DMS79 (cell line): ENCODE measurements at places on chromosomes 16 and 17.

DNA sequence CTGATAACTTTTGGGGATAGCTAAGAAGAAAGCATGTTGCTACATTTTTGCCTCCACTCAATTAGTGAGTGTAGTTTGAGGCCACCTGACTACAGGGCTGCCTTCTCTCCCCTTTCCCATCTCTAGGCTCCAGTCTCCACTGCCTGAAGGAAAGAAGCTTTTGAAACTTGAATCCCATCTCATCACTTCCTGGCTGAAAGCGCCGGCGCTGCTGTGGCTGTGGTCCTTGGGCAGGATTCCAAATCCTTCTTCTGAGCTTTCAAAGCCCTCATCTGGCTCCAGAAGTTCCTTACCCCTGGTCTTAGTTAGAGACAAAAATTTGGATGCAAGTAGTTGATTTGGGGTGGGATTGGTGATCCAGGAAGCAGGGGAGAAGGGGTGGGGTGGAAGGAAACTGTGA is 119.4 kb downstream of the FOXL1 start:
- no peak for DNase-seq

- no peak for DNase-seq
Measured at GRCh38 chr16:51807551-51807950, 656.5 kb upstream of the SALL1 start.

DNA sequence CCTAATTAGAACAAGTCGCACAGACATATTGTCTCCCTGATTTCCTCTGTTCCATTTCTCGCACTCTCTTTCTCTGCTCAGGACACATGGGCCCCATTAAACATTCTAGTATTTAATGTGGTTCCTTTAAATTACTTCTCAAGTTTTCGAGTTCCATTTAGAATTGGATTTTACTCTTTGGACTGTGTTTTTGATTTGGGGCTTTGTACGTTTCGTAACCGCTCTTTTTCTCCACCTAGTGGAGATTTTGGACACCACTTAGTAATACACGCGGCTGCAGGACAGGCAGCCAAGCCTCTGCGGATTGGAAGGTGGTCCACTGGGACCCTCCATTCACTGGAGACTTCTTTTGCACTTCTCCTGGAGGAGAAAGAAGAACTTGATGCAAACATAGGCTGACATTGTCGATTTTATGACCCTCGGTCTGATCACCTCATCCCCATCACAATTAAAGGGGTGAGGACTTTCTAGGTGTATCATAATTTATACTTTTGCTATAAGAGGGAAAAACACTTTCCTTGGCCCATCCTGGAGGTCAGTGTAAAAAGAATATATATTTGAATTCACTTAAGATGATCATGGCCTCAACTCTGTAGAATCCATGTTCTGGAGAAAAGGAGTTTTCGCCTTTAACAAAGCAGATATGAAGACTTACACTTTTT is 85.7 kb downstream of the NOG start:
- DNase-seq = no peak

GRCh38 chr17:77317091-77317750 is 176.5 kb downstream of the SEC14L1 start:
- DNase-seq = no peak

- DNase-seq = peak; percentile 3
Measured at GRCh38 chr16:53085369-53085843, 30.6 kb downstream of the CHD9 start.

DNA sequence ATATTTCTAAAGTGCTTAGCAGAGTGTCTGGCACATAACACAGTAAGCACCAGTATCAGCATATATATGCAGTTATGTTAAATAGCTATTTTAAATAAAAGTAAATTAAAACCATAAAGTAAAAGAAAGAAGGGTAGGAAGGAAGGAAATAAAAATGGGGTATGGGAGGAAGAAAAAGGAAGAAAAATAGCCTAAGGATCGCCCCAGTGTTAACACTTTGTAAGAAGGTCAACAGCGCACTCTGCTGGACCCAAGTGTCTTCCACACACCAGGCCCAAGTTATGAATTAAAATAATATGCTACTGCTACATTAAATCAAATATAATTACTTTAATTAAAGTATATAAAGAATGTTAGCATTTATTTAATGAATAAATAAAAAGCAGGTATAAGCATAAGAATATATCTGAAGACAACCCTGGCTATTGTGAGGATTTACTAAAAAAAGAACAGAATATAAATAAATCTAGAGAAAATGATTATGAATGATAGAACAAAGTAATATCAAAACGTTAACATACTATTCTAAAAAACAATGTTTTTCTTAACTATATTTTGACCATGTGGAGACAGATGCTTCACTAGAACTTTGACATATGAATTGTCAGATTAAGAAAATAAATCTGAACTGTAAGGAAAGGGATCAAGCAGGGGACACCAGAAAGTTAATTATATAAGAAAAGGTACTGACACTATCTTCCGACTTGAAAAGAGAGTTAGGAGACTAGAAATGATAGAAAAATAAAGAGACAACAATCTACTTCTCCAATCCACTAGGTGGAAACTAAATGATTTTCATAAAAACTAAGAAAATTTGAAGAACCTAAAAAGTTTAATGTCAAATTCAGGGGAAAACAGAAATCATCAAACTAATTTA is 25.9 kb downstream of the BRIP1 start:
- no peak for DNase-seq

DNA sequence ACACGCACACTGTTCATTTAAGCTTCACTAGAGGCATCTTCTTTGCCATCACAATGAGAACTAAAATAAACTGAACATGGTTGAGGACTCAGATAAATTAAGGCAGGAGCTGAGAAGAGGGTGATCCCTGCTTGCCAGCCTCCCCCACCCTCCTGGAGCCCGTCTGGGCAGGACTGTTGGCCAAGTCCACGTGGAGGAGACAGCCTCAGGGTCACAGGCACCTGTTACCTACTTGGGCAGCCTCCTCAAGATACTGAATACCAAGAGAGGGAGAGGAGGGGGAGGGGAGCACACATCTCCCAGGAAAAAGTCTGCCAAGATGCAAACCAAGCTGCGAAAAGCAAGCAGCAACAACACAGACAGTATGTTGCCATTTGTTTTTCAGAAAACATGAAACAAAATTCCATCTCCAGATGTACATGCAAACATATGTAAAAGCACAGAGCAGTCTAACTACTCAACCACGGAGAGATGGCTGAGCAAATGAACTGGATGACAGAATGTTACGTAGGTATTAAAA is 67.4 kb downstream of the SLC39A11 start:
- DNase-seq = no peak

DNA sequence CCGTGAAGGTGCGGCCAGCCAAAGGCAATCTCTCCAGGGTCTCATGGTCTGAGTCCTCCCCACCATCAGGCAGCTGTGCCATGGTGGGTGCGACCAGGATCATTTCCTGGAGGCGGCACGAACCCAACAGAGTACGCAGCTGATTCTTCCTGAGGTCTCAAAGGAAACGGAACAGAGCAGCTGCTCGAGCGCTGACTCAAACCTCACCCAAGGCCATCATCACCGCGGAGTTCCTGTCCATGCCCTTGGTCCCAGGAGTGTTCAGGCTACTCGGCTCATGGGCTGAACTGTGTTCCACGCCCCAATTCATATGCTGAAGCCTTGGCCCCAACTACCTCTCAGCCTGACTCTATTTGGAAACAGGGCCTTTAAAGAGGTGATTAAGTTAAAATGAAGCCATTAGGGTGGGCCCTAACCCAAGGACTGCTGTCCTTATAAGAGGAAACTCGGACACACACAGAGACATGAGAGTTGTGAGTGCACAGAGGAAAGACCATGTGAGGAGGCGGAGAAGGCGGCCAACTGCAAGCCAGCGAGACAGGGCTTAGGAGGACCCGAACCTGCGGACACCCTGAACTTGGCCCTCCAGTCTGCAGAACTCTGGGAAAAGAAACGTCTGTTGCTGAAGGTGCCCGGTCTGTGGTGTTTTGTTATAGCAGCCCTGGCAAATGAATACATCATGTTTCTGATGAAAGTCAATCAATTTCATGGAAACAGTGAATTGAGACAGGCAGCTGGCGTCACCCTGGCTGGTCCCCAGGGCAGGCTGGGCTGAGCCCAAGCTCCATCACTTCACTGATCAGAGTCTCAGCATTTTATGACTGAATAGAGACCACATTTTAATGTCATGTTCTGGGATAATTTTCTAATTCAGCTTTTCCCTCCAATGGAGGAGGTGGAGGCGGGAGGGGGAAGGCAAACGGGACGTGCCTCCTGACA is 13.7 kb downstream of the MXRA7 start:
- no peak for DNase-seq

- no peak for DNase-seq
Measured at GRCh38 chr17:58328195-58329034, at the start of gene TSPOAP1. Gene TSPOAP1, minus strand, starts transcription at chr17:58328795. Its CDS starts 875 bp downstream, at chr17:58327920.

DNA sequence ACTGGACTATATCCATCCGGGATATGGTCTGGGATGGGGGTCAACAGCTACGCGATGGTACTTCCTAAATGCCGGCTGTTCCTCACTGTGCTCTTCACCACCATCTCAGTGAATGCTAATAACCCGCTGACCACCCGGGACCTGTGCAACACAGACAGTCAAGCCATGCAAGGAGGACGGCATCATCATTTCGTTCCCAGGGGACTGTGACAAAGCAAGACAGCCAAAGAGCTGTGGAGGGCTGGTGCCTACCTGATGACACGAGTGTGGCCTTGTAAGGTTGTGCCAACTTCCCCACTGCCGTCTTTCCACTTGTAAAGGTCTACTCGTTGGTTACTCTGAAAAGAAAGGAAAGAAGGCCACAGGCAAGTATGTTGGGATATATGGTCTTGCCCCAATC is 33.7 kb downstream of the WDR59 start:
- DNase-seq = no peak

GRCh38 chr16:19116711-19117449 is 3.1 kb downstream of the ITPRIPL2 start:
- DNase-seq = no peak

DNA sequence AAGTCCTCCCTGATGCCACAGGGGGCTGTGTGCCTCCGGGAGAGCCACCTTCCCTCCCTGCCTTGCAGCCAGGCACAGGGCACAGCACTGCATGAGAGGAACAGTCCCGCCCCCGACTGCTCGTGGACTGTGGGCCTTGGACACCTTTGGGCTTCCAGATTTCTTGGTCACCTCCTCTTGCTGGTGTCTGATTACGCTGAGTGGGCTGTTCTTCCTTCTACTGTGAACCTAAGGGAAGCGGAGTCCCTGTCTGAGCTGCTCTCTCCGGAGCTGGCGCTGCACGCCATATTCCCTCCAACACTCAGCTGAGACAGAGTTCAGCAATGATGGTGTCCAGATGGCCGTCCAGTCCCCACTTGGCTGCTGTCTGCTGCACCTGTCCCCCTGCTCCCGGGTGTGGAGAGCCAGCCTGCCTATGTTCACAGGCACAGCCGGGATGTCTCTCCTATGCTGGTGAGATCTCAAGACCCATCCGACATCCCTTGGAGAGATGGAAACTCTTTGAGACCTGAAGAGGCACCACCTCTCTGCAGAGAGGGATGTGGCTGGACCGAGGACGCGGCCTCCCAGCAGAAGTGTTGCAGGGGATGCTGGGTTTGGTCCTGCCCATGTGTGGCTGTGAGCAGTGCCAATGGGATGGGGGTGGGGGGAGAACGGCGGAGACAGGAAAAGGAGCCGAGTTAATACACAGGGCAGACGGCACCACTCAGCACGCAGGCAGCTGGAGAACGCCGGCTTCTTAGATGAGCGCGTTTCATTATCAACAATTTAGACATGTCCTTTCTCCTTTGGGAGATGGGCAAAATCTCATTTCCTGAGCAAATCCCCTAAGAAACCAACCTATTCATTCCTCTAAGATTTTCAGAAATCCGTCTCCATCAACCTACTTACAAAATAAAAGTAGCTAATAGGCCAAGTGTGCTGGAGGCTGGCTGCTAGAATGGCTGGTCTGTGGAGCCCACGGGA is 171.9 kb downstream of the ENGASE start:
- DNase-seq = no peak

- DNase-seq = no peak
Measured at GRCh38 chr17:33396818-33397217, 103.7 kb upstream of the ASIC2 start.

GRCh38 chr16:86975445-86975844 is 341.7 kb downstream of the C16orf95 start:
- DNase-seq = no peak

GRCh38 chr17:52143542-52143941 is 15.0 kb downstream of the CA10 start:
- DNase-seq = no peak

GRCh38 chr17:75338335-75338734 is 49.1 kb upstream of the SLC25A19 start:
- no peak for DNase-seq

- DNase-seq = no peak
Measured at GRCh38 chr16:87178977-87179376, 138.2 kb downstream of the C16orf95 start.

DNA sequence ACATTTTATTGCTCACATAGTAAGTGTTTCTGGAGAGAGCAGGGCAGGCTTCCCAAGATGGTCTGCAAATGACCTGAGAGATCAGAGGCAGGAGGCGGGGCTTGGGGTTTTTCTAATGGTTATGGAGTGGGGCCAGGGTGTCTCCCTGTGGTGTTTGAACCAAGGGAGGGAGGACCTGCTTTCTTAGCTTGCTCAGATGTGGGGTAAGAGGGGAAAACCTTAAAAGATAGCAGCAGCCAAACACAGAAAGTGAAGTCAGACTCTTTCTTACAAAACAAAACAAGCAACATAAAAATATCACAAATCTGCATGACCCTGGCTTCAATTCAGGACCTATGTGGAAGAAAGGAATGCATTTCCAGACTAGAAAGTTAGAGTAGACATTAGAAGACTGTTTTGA is 22.9 kb upstream of the DNAJA2 start:
- DNase-seq = no peak

- DNase-seq = no peak
Measured at GRCh38 chr17:44086364-44087311, 16.1 kb downstream of the G6PC3 start.
